Ureter (tissue), 1 donor: ENCODE measurements at places on chromosomes 7 and 10. TPM values are rescaled to one million over a fixed set of nuclear protein-coding genes. Genes with fewer than 3 reads are reported as not detected.
A peak's percentile ranks its signal among the peaks of the same experiment; 100 is the strongest.

Gene PRF1
- 4.1 TPM for total RNA-seq

Gene GOLGA7B
- 0.29 TPM for total RNA-seq

Gene LIPJ
- 0.39 TPM for total RNA-seq

Gene SPRN
- total RNA-seq, result not detected

- DNase-seq, result peak; percentile 67
Measured at GRCh38 chr7:30445770-30446169, 32.8 kb downstream of the NOD1 start.
